ENCODE measurements at places on chromosomes 12 and 14.

DNA sequence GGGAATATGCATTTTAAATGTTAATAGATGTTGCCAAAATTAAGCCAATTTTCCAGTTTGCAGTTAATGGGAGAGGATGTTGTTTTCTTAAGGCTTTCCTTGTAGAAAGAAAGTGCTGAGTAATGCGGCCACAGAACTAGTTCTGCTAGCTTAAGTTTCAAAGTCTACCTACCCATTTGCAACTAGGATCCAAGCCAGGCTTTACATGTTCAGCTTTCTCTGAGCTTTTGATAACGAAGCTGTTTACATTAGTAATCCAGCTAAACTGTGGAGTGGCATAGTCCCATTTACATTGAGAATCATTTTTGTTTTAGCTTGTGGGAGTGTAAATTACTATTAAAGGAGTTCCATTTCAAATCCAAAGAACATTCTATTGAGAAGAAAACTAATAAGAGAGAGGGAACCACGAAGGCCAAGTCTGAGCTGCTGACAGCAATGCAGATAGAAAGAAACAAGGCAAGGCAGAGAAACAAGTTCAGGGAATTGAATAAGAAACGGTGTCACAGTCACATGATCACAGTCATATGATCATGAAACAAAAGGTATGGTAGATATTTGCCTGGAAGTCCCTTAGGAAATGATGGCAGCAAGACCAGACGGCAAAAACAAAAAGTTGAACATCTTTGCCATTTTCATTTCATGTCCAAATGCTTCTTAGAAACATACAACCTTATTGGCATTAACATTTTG, 274.9 kb downstream of the PAWR start:
- no peak for DNase-seq

DNA sequence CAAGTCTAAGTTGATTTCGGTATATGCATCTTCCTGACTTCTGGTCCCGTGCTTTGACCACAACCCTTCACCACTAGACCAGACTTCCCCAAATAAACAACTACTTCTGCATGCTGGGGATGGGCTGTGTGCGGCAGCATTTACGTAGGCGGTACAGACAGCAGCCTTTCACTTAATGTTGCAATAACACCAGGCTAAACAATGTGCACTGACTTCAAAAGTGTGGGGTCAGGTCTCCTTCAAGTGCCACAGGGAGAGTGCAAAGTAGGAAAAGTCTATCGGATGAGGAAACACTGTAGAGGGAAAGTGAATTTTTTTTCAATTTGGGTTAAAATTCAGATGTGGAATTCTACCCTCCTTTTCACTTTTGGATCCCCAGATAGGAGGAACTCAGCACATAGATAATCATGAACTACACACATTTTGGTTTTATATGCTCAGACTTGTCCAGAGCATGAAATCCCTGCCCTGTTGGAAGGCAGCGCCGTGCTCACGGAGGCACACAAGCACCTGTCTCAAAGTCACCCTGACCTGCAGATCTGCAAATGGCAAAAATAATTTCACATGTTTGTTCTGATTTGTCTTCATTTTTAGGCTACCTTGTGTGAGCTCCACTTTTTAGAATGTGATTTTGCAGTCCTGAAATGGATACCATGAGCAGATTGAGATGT, 3.6 kb upstream of the FOS start:
- peak; percentile 61 for DNase-seq

- DNase-seq: no peak
Observed at GRCh38 chr14:65042731-65043372, 56.2 kb downstream of the FNTB start.

DNA sequence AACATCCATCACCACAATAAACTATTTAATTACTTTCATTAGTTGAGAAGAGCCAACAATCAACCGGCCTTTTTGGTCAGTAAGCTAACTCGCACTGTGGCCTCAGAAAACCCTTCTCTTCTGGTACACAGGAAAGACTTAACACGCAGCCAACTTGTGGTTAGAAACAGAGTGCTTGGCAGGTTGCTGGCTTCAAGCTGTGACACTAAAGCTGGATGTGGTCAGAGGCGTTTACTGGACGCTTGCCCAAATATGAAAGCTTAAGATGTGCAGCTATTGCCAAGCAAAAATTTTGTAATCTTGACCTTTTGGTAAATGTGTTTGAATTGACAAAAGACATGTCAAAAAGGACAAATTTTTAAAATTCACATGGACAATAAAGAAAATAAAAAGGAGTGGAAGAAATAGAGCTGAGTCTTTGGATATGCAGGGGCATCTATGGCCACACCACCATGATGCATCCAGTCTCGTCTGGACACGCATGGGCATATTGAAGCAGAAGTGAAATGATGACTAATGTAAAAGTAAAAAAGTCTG, 2.6 kb upstream of the KLRK1 start:
- DNase-seq: peak; percentile 21

- no peak for DNase-seq
Observed at GRCh38 chr12:62761658-62762057, 173.3 kb downstream of the PPM1H start.

GRCh38 chr14:49982501-49982951, 89.6 kb downstream of the ARF6 start:
- DNase-seq: no peak

- DNase-seq: no peak
Observed at GRCh38 chr12:111757361-111758119, 9.2 kb upstream of the ALDH2 start.

DNA sequence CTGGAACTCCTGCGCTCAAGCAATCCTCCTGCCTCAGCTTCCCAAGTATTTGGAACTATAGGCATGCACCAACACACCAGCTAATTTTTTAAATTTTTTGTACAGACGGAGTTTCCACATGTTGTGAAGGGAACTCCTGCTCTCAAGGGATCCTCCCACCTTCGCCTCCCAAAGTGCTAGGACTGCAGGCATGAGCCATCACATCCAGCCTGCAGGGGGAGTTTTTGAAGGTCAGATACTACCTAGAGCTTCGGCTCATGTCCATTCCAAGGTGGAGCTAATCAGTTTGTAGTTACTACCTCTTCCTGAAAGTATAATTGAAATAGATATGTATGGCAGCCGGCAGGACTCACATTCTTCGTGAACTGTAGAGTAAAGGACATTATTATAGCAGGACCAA, 3.7 kb upstream of the TAS2R19 start:
- no peak for DNase-seq

DNA sequence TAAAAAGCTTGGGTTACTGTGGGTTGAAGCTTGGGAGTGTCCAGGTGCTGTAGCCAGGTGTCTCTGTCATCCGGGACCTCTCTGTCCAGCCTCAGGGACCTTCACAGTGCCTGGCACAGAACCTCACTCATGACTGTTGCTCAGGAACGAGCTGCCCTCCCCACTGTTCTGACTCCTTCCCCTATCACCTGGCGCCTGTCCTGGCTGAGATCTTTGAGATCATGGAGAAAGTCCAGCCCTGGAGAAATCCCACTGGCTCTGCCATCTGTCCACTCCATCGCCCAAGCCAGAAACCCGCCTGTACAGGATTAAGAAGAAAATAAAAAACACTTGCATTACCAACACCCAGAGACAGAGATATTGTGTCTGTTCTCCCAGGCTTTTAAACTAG, 53.5 kb downstream of the DGLUCY start:
- DNase-seq: no peak

GRCh38 chr12:103050273-103050672, 92.8 kb downstream of the ASCL1 start:
- no peak for DNase-seq

DNA sequence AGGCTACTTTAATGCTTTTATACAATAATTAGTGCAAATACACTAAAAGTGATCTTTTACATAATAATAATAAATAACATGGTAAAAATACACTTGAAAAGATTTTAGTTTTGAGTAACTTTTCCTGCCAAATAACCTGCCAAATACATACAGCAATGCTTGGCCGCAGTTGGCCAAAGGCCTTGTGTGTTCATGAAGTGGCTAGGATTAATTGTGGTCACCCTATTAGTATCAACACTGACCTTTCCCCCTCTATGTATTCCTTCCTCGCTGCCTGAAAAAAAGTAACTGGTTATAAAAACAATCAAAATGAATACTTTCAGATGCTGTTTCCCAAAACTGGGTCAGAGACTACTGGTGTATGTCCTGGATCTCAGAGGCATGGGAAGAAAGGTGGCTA, 34.3 kb downstream of the KICS2 start:
- DNase-seq: no peak

- no peak for DNase-seq
Observed at GRCh38 chr12:77102691-77103090, 37.3 kb upstream of the E2F7 start.

GRCh38 chr14:68709007-68709406, 83.9 kb downstream of the ZFP36L1 start:
- DNase-seq: no peak

DNA sequence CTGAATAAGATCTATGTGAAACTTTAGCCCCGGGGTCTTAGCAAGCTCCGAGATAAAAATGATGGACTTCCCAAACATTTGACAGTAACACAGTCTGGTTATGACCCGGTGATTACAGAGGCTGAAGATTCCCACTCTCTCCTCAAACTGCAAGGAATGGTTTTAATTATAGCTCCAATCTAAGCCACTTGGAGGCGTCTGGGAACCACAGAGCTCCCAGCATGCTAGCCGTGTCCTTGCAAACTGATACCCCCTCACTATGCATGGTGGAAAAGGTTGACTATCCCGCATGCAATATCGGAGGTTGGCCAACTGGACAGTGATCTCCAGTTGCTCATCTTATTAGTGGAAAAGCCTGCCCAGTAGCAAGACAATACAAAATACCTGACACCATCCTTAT, 76.5 kb upstream of the GRIN2B start:
- no peak for DNase-seq

DNA sequence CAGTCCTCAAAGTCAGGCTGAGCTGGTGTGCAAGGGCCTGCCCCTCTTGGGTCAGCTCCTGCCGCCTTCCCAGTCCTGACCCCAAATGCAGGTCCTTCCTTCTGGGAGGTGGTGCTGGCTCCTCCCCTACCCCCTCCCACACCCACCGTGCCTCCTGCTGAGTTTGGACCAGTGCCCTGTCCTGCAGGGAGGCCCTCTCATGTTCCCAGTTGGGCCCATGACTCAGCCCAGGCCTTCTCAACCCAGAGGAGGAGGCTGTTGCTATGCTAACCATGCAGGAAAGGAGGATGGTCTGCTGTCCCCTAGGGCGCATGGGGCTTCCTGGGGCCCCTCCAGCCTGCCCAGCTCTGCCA, 4.4 kb downstream of the ZBTB42 start:
- no peak for DNase-seq

DNA sequence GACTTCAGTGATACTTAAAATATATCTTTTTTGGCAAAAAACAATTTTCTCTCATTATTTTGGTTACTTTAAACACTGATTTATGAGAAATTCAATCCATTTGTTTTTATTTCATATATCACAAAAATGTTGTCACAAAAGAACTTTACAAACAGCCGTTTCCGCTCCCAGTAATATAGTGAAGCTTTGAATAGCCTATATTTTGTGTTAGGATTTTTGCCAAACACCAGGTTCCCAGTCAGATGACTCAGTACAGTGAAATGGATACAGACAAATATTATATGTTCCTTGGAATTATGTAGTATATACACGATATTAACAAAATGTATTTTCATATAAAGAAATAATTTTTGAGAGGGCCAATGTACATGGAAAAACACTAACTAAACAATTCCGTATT, 411.1 kb downstream of the CCER1 start:
- no peak for DNase-seq

DNA sequence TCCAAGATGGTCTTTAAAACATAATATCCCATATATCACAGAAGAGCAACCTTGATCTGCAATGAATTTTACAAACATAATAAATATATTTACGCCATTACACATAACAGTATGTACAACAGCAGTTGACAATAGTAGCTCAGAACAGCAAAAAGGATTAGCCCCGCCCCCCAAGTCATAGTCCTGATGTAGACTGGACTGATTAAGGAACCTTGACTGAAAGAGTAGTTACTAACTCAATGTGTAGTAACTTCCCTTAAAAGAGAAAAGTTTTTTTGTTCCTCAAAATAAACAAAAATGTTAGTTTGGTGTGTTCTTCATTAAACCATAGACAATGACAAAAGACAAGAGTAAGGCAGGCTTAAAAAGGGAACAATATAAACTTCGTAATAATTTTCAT, 44.5 kb downstream of the GTF2A1 start:
- DNase-seq: no peak

DNA sequence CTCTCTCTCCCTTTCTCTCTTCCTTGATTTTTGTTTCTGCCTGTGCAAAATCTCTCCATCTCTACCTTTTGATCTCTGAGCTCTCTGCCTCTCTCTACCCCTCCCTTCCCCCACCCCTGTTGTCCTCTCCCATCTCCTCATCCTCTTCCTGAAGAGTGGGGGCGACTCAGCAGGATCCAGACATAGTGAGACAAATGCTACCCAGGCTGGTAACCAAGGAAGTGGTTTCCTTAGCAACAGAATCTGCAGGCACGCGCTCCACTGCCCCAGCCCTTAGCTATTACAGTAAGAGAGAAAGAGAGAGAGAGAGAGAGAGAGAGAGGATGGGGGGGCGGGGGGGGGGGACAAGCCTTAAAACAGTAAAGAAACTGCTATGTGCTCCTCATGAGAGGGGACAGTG, 85.6 kb downstream of the CMKLR1 start:
- DNase-seq: peak; percentile 75

GRCh38 chr12:88247241-88247643, 105.1 kb downstream of the TMTC3 start:
- DNase-seq: no peak

DNA sequence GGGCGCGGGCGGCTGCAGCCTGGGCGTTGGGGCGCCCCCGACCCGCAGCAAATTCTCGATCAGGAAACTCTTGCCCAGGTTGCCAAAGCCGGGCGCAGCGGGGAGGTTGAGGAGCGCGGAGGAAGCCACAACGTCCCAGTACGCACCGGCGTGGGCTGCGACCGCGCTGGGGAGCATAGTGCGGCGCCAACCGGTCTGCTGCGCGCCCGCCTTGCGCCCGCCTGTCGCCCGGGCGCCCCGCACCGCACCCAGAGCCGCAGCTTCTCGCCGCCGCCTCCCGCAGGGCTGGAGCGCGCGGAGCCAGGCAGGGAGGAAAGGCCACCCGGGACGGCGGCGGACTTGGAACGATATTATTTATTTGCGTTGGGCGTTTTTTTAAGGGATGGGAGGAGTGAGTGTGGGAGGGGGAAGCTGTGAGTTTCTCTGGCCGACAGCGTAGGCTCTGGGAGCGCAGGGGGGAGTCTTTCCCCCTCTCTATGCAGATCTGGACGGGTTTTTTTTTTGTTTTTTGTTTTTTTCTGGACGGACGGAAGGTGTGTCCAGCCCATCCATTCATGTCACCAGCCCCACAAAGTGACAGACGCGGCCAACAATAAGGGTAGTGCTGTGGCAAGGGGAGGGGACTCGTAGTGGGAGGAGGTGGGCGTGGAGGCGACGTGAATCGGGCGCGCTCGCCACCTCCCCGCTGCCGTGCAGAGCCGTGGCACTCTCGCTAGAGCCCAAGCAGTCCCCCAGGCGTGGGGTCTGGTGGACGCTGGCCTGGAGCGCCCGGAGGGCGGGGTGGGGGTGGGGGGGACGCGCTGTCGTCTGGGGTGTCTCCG, at the start of gene DBX2:
Gene DBX2 (minus strand): TSS at position 349 of the 821 bp plus-strand sequence. CDS start 172 bp downstream, at position 177.
- no peak for DNase-seq

DNA sequence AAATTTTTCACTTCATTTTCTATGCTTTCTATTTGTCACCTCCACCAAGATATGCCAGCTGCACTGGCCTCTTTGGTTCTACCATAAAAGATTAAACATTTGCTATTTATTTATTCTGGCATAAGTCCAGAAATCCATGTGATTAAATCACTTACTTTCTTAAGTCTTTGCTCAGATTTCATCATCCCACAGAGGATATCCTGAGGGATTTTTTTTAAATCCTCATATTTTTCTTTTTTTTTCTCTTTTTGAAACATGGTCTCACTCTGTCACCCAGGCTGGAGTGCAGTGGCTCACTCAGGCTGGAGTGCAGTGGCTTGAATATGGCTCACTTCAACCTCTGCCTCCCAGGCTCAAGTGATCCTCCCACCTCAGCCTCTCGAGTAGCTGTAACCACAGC, 645.4 kb upstream of the ATXN7L3B start:
- DNase-seq: no peak

Data from putamen (tissue), 1 donor.